ENCODE measurements at places on chromosomes 12 and 14.

DNA sequence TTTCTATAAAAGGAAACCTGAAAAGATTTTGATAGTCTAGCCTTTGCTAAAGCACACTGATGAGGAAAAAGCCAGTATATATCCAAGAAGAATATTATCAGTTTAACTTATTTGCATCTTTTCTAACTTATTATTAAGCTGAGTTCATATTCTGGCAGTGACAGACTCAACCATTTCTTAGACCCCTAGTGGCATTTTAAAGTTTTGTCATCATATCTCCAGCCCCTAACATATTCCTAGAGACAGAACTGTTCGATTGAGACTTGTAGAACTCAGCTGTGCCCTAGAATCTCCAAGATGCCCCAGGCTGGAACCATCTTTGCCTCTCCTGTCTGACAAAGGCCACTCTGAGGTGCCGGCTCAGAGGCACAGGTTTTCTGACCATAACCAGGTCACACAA lies 365.6 kb downstream of the NELL2 start:
- DNase-seq: no peak

GRCh38 chr14:21268617-21269251 lies 508 bp downstream of the HNRNPC start:
- DNase-seq: no peak

DNA sequence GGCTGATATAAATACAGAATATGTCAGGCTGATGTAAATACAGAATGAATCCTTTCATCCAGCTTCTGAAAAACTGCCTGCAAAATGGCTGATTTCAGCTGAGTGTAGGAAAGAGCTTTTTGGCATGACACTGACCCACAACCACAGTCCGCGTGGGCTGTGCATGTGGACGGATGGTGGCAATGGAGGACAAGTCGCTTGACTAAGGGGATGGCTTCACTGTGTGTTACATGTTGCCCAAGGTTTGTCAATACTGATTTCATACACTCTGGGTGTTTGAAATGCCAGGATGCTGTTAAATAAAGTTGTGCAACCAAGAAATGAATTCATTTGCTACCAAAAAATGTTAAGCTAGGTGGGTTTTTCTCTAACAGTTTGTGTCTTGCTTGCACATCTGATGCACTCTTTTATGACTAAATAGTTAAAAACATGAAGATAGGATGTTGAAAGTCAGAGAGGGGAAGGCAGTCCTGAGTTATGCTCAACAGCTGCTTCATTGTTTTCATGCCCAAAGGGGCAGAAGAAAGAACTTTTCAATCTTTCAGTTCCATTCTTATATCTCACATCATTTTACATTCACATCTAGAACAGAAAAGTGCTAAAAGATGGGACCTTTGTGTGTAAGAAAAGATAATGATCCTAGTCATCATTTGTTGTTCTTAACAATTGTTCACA lies 36.5 kb upstream of the OVCH1 start:
- no peak for DNase-seq

- DNase-seq: no peak
Observed at GRCh38 chr12:122960193-122960569, 6.1 kb downstream of the ABCB9 start.

GRCh38 chr14:98208211-98208611 lies 1063.8 kb downstream of the BCL11B start:
- DNase-seq: no peak

GRCh38 chr12:114902665-114903064 lies 218.7 kb upstream of the TBX3 start:
- no peak for DNase-seq

GRCh38 chr12:122167356-122167925 lies 6.6 kb downstream of the IL31 start:
- DNase-seq: no peak

- DNase-seq: no peak
Observed at GRCh38 chr14:102523569-102524450, 14.2 kb upstream of the ANKRD9 start.

DNA sequence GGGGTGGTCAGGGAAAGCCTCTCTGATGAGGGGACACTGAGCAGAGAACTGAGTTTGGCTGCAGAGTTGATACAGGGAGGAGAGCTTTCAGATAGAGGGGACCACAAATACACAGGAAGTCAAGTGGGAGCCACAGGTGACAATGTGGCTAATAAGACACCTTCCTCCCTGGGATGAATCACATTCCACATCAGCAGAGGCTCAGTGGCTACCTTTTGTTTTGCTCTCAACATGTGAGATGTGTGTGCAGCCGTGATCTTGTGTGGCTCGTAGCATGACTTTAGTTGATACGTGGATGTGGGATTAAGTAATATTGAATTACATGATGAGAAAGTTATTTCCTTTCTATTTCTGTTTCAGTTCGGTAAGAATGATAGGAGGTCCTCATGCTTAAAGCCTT lies 7.5 kb downstream of the CRADD start:
- DNase-seq: no peak

GRCh38 chr12:124667506-124668326 lies 100.3 kb upstream of the NCOR2 start:
- no peak for DNase-seq

DNA sequence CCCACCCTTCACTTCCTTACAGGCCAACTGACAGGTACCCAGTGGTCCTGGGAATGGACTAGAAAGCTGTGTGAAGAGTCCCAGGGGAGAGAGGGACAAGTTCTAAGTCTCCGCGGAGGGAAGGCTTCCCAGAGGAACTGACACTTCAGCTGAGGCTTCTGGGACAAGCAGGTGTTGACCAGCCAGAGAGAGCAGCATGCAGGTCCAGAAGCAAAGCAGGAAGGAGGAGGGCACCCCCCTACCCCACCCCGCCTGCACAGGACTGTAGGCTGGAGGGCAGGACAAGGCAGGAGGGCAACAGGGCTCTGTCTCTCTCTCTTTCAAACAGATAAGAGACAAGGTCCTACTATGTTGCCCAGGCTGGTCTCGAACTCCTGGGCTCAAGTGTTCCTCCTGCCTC lies 58.2 kb upstream of the CORO1C start:
- no peak for DNase-seq

DNA sequence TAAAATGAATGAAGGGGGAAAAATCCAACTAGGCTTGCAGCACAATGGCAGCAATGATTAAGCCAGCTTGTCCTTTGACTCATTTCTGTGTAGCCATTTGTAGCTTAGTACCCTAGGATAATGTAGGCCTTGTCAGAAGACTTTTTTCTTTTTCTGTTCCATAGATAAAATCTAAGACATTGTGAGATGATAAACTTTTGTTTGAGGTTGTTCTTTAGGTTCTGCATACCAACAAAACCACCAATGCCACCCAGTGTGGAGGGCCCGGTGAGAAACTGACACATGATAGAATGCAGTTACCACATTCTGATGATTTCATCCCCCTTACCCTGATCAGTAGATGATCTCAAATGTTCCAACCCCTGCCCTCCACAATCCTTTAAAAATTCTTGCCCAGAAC lies 6.6 kb upstream of the KLRD1 start:
- no peak for DNase-seq

- no peak for DNase-seq
Observed at GRCh38 chr14:105201156-105201924, 20.2 kb upstream of the NUDT14 start.

DNA sequence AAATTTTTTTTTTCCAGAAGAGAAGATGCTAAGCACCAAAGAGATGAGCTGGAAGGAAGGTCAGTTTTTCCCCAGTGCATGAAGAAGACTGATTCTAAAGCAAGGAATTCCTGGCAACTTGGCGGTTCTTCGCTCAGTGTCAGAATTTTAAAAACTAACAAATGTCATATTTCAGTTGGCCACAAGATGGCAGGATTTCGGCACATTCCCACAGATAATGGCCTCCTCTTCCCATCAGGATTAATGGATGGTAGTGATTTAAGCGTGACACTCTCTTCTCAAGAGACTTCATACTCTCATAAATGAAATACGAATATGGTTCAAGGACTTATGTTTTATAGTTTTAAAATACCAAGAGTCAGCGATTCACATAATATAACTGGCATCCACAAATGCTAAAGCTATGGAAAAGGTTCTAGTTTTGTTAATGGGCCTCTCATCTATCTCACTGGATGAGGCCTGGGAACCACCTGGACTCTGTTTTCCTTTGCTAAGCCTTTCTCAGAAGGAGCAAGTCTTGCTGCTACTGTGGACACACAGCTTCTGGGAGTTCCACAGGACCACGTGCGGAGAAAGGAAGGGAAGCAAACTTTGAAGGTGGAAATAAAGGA lies 46.1 kb upstream of the PTPRO start:
- no peak for DNase-seq

Measured in stimulated activated CD8-positive, alpha-beta memory T cell treated with anti-CD3 and anti-CD28 coated beads, Interleukin-15, amount 100 ng/mL, for 24 hours (primary cell).